ENCODE measurements at places on chromosomes 7 and 10.

DNA sequence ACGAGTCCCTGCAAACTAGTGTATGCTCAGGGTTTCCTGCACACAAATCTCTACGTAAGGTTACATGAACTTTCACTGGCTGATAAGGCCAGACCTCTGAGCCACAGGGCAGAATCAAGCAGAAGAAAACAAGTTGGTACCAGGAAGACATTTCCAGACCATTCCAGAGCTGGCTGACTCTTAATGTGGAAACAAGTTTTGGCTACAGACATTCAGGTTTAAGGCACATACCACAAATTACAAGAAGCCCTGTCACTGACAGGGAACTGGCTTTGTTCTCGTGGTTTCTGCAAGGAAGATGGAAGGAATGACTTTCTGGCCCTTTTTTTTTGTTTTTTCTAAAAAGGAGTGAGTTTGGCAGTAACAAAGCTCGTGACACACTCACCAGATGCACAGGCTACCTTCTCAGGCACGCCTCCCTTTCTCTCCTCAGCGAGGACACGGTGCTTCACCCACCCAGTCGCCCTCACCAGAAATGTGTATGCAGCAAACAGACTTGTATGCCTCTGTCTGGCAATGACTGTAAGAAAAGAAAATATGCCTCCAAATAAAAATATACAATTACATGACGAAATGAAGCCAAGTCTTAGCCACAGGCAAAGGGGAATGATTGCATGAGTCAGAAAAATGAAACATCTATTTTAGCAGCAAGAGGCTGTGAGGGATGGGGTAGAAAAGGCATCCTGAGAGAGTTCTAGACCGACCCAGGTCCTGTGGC lies 22.6 kb downstream of the PLAC9 start:
- H3K27ac ChIP-seq = peak overlapping the region; percentile 88
- peaks cover 85% of the 10 kb centered on the region for H3K36me3 ChIP-seq
- no peak overlapping the region for H3K4me3 ChIP-seq
- DNase-seq = no peak

DNA sequence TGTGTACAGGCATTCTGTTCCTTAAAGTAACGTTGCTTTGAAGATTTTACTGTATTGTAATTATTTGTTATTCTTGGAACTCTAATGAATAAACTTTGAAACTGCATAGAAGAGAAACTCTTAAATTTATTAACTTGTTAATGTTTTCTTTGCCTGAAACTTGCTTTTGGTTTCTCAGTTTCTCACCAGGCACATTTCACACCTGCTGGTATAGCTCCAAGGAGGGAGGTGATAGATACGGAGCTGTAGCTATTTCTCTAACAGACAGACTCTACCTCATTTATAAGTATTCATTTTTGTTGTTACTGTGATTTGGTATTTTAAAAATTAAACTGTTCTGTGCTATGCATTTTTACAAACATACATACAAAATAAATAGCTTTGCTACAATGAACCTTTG lies 32.7 kb downstream of the R3HCC1L start:
- no peak for DNase-seq
- H3K36me3 ChIP-seq = peaks cover 24% of the 10 kb centered on the region
- H3K27ac ChIP-seq = peak overlapping the region; percentile 4
- peaks cover 22% of the 10 kb centered on the region for H3K4me1 ChIP-seq

- H3K4me3 ChIP-seq = no peak overlapping the region
- no peaks in the 10 kb centered on the region for H3K36me3 ChIP-seq
- H3K4me1 ChIP-seq = no peaks in the 10 kb centered on the region
- no peak for DNase-seq
- no peak overlapping the region for H3K27ac ChIP-seq
Observed at GRCh38 chr10:75295868-75296441, 60.2 kb upstream of the COMTD1 start.

GRCh38 chr7:152615031-152615741 lies 60.8 kb downstream of the XRCC2 start:
- no peak overlapping the region for H3K27ac ChIP-seq
- no peak for DNase-seq
- no peak overlapping the region for H3K4me3 ChIP-seq
- no peaks in the 10 kb centered on the region for H3K27me3 ChIP-seq

DNA sequence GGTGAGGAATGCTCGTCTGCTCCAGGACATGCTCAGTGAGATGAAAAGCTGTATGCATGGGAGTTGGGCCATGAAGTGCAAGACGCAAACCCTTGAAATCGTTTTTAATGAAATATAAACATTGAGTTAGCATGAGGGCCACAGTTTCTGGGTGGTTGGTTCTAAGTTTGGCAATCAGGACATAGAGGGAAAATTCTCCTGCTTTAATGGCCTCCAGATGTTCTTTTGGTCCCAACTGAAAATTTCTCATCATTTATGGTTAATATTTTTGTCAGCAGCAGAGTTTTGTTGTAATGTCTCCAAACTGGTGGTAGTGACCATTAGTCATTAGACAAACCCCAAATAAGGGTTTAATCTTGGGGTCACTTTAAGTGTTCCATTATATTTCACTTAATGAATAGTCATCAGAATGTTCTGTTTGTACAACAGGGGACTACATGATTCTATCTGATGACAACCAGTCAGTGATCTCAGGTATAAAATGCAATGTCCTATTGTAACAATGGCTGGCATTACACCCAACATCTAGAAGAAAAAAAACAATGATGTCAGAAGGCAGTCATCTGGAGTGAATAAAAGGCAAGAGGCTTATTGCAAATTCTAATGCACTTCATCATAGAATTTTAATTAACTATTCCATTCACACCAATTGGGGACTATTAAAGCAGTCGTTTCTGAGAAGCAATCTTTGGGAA lies 197.4 kb downstream of the JCAD start:
- H3K27ac ChIP-seq = no peak overlapping the region
- no peak for DNase-seq
- H3K4me1 ChIP-seq = no peaks in the 10 kb centered on the region
- no peaks in the 10 kb centered on the region for H3K36me3 ChIP-seq
- H3K27me3 ChIP-seq = peaks cover 16% of the 10 kb centered on the region
- no peak overlapping the region for H3K4me3 ChIP-seq

- H3K27me3 ChIP-seq = no peaks in the 10 kb centered on the region
- no peak for DNase-seq
- H3K27ac ChIP-seq = peak overlapping the region; percentile 95
- H3K36me3 ChIP-seq = peaks cover 36% of the 10 kb centered on the region
- peak overlapping the region; percentile 90 for H3K4me3 ChIP-seq
Observed at GRCh38 chr7:37446371-37446770, 2.3 kb downstream of the ELMO1 start.

DNA sequence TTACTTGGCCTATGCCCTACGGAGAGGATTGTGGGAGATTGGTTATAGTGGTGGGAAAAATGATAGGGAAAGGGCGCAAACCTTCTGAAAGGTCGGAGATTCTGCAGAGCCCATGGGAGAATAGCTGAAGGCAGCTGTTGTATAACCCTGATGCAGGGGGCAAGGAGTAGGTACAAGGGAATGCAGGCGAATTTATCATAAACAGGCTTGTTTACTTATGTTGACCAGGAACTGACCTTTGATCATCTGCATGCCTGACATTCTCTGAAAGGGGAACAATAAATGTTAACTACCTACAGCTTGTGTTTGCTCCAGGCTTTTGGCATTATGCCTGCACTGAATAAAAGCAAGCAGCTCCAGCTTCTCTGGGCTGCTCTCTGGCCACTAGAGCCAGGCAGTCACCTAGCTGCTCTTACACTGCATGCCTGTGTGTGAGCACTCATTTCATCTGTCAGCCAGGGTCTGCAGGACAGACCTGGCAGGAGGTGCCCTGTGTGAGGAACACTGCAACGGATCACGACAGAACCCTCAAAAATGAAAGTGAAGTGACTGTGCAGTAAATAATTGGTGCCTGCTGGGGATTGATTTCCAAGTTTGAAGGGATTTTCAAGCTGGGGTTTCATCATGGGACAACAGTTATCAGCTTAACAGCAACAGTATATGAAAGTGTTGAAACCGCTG lies 31.1 kb upstream of the ABCA13 start:
- H3K4me3 ChIP-seq = no peak overlapping the region
- H3K27me3 ChIP-seq = peaks cover 33% of the 10 kb centered on the region
- H3K27ac ChIP-seq = no peak overlapping the region
- no peak for DNase-seq

DNA sequence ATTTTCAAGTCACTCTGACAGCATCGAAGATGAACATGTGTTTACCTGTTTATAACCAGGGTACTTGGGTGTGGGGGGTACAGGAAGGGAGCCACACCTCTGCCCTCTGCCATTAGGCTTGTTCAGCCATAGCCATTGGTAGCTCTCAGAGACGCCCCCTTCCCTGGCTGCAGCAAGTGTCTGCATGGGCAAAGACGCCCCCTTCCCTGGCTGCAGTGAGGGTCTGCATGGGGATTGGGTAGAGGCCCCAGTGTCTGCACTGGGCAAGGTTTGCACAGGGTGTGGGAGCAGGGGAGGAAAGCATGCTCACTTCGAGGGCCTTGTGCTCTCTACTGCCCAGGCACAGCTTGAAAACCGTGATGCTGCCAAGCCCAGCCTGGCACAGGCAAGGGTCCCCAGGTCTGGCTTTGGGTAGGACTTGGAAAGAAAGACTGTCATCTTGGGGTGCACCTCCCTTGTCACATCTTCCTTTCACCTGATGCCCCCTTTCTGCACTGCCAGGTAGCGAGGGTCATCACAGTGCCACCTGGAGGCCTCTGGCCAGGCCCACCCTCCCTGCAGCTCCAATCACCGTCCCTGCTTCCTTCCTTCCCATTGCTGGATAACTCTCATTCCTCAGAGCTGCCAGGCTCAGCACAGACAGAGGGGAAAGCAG lies 3.7 kb downstream of the TMEM225B start:
- no peak overlapping the region for H3K4me3 ChIP-seq
- H3K4me1 ChIP-seq = no peaks in the 10 kb centered on the region
- H3K36me3 ChIP-seq = no peaks in the 10 kb centered on the region
- DNase-seq = no peak
- no peaks in the 10 kb centered on the region for H3K27me3 ChIP-seq

DNA sequence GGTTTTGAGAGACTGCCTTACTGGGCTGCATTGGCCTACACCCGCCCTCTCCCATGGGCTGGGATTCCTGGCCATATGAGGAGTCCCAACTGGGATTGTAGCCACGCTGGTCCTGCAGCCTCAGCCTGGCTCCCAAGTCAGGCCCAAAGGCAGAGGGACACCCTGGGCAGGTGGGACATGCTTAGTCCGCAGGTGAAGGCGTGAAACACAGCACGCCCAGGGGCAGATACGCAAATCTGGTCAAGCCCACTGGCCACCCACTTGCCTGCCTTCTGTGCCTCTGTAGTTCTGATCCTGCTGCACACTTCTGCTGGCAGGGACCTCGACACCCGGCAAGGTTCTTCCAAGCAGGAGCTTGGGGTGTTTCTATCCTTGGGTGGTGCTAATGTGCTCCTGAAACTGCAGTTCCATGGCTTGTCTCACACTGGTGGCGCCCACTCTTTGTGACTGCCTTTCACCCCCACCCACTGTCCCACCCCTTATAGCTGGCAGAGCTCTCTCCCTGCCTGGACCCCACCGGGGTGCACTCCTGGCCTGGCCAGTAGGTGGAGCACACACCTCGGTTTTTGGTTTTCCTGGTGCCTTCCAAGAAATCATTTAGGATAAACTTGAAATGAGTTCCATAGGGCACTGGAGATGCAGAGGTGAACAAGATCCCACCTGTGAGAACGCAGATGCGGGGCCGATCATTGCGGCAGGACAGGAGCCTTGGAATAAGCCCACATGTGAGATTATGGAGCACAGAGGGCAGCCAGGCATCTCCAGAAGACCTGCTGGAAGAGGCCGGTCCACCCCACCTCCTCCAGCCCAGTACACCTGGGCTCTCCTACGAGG lies 47.9 kb downstream of the MKI67 start:
- H3K36me3 ChIP-seq = peaks cover 83% of the 10 kb centered on the region
- no peak overlapping the region for H3K4me3 ChIP-seq
- no peaks in the 10 kb centered on the region for H3K27me3 ChIP-seq
- DNase-seq = no peak

DNA sequence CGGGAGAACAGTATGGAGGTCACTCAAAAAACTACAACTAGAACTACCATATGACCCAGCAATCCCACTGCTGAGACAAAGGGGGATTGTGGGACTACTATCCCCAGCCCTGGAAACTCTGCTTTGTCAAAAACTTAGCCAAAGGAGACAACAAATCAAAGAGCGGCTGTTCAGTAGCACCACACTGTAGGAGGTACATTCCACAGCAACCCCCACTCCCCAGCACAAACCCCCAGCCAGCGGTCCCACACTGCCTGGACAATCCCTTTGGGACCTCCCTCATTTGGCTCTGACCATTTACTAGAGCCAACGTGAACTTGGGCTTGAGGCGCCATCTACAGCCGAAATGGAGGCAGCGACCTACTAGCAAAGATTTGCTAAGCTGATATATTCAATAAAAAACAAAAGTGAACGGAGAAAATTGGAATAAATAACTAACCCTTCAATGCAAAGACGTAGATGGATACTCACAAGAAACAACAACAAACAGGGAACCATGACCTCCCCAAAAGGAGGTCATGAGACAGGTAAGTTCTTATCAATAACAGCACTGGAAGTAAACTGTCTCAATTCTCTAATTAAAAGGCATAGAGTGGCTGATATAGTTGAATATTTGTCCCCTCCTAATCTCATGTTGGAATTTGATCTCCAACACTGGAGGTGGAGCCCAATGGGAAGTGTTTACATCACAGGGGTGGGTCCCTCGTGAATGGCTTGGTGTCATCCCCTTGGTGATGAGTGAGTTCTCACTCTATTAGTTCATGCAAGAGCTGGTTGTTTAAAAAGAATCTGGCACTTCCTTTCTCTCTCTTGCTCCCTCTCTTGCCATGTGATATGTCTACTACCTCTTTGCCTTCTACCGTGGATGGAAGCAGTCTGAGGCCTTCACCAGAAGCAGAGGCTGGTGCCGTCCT lies 119.0 kb upstream of the KCNMA1 start:
- no peak for DNase-seq
- no peak overlapping the region for H3K27ac ChIP-seq
- H3K4me3 ChIP-seq = no peak overlapping the region
- peaks cover 3% of the 10 kb centered on the region for H3K4me1 ChIP-seq

DNA sequence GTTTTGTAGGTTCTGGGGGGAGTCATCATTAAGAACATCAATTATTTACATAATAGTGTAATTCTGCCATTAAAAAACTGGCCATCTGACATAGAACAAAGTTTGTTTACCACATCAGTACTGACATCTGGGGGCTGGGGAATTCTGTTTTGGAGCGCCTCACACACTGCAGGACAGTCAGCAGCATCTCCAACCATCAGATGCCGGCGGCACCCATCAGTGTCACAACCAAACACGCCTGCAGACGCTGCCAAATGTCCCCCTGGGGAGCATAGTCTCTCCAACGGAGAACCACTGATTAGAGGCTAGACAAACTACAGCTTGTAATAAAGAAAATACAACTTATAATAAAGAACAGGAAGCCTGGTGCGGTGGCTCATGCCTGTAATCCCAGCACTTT lies 26.0 kb downstream of the GNA12 start:
- DNase-seq = no peak
- H3K4me3 ChIP-seq = no peak overlapping the region
- no peaks in the 10 kb centered on the region for H3K27me3 ChIP-seq
- H3K4me1 ChIP-seq = peaks cover 13% of the 10 kb centered on the region

- no peak for DNase-seq
- no peaks in the 10 kb centered on the region for H3K36me3 ChIP-seq
- no peak overlapping the region for H3K27ac ChIP-seq
- H3K27me3 ChIP-seq = no peaks in the 10 kb centered on the region
- no peak overlapping the region for H3K4me3 ChIP-seq
Observed at GRCh38 chr10:61822781-61823230, 78.7 kb upstream of the ARID5B start.

- H3K27me3 ChIP-seq = peaks cover 79% of the 10 kb centered on the region
- no peak for DNase-seq
- no peaks in the 10 kb centered on the region for H3K4me1 ChIP-seq
- no peak overlapping the region for H3K27ac ChIP-seq
- H3K4me3 ChIP-seq = no peak overlapping the region
- H3K36me3 ChIP-seq = peaks cover 3% of the 10 kb centered on the region
Observed at GRCh38 chr7:155587486-155587885, 41.1 kb upstream of the CNPY1 start.

Data from effector memory CD8-positive, alpha-beta T cell (primary cell).